Stimulated activated effector memory CD8-positive, alpha-beta T cell treated with anti-CD3 and anti-CD28 coated beads, Interleukin-12 subunit alpha, Interleukin-12 subunit beta, amount 100 ng/mL, for 72 hours (primary cell): ENCODE measurements at places on chromosomes 3 and 15.

- DNase-seq, result no peak
Measured at GRCh38 chr15:94722024-94722636, 490.8 kb downstream of the MCTP2 start.

- no peak for DNase-seq
Measured at GRCh38 chr15:89383365-89384175, 48.9 kb upstream of the POLG start.

DNA sequence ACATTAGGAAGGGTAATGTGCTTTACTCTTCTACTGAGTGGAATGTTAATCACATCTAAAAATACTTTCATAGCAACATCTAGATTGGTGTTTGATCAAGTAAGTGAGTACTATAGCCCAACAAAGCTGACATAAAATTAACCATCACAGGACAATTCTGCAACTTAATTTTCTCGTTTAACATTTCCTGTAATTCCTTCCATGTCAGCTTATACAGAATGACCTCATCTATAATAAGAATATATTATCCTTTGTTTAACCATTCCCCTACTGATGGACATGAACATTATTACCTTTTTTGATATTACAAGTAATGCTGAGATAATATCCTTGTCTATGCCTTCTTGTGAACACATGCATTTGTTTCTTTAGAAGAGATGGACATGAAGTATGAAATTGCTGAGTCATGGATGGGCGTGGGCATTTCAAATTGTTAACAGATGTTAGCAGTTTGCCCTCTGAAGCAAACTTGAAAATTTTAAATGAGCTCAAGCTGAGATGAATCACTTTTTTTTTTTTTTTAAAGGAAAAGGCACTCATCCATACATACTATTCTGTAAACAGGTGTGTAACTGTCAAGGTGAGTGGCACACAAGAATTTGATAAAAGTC lies 85.1 kb downstream of the OXNAD1 start:
- DNase-seq, result no peak

GRCh38 chr3:61768284-61769037 lies 207.1 kb downstream of the PTPRG start:
- DNase-seq, result no peak

DNA sequence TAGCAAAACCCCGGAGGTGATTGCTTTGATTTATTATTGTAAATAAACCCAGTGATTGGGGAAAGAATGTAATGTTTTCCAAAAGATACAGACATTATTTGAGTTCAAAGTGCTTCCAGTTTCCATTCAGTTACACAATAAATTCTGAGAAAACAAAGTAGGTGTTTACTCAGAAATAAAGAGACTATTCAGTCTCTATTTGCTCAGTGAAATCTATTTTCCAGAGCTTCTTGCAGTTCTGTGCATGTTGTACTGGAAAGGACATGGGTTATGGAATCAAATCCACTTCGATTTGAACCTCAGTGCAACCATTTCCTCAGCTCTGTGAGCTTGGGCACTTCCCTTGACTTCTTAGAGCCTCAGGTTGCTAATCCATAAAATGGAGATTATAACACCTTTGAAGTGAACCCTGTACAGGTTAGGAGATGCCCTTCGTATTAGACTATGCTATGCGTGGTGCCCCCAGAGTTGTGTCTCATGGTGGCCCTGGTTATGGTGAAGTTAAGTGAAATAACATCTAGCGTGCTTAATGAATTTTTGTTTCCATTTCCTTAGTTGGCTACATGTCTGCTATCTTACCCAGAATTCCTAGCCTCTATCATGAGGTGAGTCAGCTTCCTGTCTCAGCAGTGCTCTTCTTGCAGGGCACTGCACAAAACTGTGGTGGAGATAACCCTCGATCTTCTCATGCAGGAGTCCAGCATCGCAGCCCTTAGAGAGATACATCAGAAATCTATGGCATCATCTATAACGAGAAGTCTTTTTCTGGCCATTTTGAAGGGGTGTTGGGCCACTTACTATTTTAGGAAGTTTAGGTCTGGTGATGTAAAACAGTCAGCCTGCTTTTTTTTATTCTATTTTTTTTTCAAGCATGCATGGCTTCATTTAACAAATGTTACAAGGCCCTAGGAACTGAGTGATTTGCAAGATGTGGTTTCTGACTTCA lies 97.7 kb downstream of the RPL39L start:
- DNase-seq, result peak; percentile 61

DNA sequence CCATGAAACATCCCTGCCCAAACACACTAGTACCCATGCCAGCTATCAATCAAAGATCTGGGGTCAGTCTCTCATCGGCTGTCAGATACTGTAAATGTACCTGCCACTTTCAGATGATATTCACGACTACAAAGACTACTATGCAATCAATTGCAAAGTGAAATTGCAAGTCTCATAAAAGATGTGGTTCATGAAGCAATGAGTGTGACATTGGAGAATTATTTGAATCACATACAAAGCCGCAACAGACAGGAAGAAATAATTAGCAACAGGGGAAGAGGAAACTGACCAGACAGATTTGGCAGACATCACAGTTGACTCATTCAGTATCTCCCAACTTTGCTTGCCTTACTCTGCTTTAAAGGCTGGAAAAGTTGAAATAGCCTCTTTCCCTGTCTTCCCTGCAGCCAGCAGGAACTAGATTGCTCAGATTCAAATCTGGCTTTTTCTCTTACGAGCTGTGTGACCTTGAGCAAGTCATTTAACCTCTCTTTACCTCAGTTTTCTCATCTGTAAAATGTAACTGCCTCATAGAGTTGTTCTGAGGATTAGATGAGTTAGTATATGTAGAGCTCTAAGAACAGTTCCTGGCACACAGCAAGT lies 95.7 kb upstream of the C3orf80 start:
- DNase-seq, result no peak

- no peak for DNase-seq
Measured at GRCh38 chr15:75750261-75751050, 37.8 kb upstream of the CSPG4 start.

GRCh38 chr3:63685340-63685739 lies 32.9 kb downstream of the SNTN start:
- no peak for DNase-seq

DNA sequence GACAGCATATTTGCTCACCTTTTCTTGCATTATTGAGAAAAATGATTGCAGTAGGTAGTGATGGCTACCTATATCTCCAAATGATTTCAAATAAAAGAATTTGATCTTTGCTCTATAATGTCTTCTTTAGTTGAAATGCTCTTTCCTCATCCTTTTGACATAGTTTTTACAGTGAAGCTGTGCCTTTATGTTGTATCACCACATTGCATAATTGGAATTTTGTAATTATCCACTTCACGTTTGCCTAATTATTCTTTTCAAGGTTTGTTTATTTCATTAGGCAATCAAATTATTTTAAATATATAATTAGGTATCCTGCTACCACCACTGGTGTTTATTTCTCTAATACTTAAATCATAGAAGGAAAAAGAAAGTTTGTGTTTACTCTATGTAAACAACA lies 21.3 kb upstream of the P2RY13 start:
- no peak for DNase-seq
